ENCODE measurements at places on chromosomes 2 and 18. TPM values are rescaled to one million over a fixed set of nuclear protein-coding genes. Genes with fewer than 3 reads are reported as not detected.
A peak's percentile ranks its signal among the peaks of the same experiment; 100 is the strongest.

C2orf66 gene
- total RNA-seq, result 0.36 TPM

SERPINB3 gene
- not detected for total RNA-seq

DNA sequence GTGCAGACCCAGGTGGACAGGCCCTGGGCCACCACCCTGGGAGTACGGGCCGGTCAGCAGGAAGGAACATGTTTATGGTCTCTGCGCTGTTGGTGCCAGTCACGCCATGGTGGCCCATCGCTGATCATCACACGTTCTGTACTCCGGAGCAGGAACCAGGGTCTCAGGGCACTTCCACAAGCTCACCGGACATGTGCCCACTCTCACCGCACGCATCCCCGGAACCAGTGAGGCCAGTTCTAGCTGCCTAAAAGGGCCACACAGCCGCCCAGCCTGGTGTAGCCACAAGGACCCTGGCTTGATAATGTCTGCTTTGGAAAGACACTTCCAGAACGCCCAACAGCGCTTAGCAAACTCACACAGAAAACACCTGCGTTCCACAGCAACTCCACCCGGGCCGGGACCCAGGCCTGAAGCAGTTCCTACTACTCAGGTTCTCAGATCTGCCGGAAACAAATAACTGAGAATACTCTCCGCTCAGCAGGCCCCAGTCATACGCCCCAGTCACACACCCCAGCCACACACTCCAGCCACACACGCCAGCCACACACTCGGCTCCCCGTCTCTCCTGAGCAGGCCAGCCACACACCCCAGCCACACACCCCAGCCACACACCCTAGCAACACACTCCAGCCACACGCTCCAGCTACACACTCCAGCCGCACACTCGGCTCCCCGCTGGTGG, 123.3 kb downstream of the HDAC4 start:
- DNase-seq, result no peak

CRYBA2 gene
- not detected for total RNA-seq

EDAR gene
- total RNA-seq, result not detected

DNA sequence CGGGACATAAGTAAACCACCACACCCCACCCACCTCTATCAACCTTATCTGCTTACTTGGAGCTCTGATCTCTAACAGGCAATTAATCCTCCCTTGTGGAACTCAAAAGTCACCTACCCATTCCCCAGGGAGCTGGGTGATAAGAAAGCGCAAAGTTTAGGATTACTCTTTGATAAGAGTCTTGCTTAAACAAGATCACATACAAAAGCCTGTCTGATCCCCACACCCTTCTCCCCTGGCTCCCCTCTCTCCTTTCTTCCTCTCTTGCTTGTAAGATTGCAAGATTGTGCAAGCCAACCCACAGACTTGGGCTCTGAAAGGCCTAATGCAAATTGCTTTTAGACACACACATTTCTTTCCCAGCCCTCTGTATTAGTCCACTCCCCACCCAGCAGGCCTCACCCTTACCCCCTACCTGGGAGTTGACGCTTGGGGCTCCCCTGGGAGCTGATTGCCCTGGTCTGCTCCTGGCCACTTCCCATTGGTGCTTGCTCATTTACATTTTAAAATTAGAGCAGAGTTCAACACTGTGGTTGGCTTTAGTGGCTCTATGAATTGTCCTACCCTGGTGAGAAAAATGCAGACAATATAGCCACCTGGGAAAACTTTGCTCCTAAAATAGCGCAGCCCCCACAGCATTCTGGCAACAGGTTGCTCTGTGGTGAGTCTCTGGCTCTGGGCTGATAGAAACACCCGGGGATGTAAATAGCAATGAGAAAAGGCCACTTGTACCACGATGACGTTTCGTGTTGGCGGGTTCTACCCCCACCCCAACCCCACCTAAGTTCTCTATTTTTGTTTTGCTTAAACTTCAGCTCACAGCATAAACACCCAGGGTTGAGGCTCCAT, 92.8 kb upstream of the MSH2 start:
- no peak for DNase-seq

AQP12B gene
- not detected for total RNA-seq

GRCh38 chr2:9232886-9233285, 26.3 kb downstream of the ASAP2 start:
- no peak for DNase-seq

DNA sequence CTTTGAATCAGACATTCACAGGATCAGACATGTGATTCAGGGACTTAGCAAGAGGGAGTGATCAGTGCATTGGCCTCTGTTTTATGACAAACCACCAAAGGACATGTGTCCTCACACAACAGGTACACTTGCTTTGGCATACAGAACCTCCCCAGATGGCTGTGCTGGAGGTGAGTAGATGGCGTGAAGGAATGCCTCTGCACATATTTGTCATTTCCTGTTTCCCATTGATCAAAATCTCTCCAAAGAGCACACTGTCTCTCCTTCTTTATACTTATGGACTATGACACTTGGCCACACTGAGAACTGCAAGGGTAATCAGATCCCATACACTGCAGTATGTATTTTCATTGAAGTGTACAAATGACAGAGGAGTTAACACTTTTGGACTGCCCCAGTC, 927.6 kb downstream of the TSN start:
- no peak for DNase-seq

FSIP2 gene
- total RNA-seq, result under 0.01 TPM

DNA sequence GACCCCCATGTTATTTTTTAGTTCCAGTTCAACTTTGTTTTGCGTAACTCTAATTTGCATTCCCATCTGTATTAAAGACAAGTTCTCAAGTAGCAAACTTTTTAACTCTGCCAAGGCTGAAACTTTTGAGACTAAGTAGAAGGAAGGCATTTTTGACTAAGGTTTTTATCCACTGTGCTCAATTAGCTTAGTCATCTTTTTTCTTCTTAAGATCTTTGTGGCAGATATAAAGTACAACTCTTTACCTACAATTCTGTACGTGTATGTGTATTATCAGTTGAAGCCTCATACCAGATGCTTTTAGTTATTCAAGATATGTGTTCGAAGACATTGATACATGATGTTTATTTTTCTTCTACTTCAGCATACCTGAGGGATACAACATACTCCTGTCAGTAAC, 41.6 kb downstream of the CREB1 start:
- DNase-seq, result no peak

OXER1 gene
- not detected for total RNA-seq

- DNase-seq, result no peak
Measured at GRCh38 chr18:45677276-45677807, 46.6 kb upstream of the SLC14A1 start.

PIEZO2 gene
- 46.7 TPM for total RNA-seq

VAMP5 gene
- total RNA-seq, result 21.8 TPM

ASIC4 gene
- total RNA-seq, result under 0.01 TPM

- peak; percentile 56 for DNase-seq
Measured at GRCh38 chr2:56133931-56134629, 49.7 kb upstream of the CCDC85A start.

DNA sequence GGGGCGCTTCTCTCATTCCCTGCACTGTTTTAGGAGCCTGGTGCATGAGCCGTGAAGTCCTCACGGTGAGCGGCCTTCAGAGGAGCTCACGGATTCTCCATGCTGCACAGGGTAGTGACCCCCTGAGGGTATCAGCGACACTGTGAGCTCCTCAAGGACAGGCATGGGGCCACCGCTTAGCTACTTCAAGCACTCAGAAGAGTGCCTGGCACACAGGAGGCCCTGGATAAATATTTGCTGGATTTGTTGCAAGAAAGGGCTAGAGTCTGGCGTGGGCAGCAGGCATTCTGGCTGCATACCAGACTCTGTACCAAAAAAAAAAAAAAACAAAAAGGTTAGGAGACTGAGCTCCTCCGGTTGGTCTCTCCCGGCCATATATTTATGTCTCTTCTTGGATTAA, 5.7 kb upstream of the MBP start:
- DNase-seq, result peak; percentile 68

DNA sequence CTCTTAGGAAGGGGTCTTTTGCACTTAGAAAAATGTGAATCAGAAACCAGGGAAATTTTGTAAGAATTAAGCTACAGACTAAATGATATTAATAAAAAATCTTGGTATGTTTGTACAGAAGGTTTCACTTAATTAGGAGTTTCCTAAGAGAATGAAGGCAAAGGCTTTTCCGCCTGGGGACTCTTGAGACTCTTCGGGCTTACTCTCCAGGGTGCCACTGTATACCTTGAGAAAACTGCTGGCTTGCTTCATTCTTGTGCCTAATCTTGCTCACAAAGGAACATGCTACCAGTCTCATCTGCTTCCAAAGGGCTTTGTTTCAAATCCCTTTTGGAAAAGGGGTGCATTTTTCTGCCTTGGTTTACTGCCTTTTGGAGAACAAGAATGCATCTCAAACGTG, 49.5 kb downstream of the ACTR2 start:
- DNase-seq, result no peak

- DNase-seq, result no peak
Measured at GRCh38 chr18:46002934-46003333, 35.8 kb upstream of the EPG5 start.

Data from osteoblast (primary cell).